ENCODE measurements at places on chromosomes 11 and 22.

GRCh38 chr11:1749395-1750351 lies 722 bp downstream of the IFITM10 start:
- DNase-seq = peak; percentile 73

DNA sequence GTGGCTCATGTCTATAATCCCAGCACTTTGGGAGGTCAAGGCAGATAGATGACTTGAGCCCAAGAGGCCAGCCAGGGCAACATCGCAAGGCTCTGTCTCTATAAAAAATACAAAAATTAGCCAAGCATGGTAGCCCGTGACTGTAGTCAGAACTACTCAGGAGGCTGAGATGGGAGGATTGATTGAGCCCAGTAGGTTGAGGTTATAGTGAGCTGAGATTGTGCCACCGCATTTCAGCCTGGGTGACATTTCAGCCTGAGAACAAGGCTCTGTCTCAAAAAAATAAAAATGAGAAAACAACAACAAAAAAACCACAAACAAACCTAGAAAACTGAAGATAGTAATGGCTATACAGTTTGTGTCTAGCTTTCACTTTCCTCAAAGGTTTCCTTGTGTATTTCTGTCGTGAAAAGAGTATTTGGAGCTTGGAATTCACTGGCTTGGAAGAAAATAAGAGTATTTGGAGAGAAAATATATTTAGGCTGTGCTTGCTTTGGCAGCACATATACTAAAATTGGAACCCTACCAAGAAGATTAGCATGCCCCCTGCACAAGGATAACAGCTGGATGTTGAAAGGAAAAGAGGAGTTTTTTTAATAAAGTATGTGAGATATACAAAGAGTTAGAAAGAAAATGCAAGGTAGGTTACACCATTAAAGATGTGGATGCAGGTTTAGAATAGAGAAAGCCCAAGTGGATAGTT lies 3.9 kb upstream of the BIRC3 start:
- DNase-seq = no peak

DNA sequence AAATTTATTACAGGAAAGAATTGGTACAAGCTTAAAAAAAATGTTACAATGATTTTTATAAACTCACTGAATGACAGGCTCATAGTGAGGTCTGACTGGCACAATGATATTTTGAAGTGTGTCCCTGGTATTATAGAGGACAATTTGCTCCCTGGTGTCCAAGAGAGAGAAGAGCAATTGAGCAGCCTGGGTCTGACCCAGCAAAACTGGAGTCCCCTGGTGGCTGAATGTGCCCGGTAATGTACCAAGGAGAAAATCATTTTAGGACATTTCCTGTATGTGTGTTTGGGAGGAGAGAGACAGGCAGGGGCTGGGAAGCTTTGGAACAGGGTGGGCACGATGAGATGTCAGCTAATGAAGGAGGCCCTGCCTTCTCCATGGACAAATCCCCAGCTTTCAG lies 125.3 kb downstream of the APOL5 start:
- DNase-seq = no peak

DNA sequence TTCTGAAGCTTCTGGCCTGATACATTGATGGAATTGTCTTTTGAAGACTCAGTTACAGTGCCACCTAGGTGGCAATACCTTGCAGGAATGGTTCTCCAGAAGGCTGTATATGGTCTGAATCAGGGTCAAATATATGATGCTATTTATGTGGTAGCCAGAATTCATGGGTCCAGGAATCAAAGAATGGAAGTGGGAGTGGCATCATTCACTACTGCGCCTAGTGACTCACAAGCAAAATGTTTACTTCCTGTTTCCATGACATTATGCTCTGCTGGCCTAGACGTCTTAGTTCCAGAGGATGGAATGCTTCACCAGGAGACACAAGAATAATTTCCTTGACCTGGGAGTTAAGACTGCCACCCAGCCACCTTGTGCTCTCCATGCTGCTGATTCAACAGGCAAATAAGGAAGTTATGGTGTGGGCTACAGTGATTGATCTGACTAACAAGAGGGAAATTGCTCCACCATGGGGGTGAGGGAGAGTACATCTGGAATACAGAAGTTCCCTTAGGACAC lies 491.8 kb downstream of the ETS1 start:
- DNase-seq = peak; percentile 45

DNA sequence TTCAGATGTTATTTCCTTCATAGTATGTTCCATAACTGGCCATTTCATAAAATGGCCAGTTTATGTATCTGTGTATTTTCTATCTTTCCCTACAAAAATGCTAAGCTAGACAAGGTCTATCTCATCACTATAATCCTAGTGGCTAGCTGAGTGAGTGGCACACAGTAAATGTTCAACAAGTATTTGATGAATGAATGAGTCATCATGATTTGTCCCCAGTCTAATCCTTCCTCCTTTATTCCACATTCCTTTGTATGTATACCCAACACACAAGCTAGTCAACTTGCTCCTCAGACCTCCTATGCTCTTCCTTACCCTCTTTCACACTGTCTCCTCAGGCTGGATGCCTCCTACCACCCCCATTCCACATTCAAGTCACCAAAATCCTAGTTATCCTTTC lies 12.5 kb downstream of the APLNR start:
- no peak for DNase-seq

DNA sequence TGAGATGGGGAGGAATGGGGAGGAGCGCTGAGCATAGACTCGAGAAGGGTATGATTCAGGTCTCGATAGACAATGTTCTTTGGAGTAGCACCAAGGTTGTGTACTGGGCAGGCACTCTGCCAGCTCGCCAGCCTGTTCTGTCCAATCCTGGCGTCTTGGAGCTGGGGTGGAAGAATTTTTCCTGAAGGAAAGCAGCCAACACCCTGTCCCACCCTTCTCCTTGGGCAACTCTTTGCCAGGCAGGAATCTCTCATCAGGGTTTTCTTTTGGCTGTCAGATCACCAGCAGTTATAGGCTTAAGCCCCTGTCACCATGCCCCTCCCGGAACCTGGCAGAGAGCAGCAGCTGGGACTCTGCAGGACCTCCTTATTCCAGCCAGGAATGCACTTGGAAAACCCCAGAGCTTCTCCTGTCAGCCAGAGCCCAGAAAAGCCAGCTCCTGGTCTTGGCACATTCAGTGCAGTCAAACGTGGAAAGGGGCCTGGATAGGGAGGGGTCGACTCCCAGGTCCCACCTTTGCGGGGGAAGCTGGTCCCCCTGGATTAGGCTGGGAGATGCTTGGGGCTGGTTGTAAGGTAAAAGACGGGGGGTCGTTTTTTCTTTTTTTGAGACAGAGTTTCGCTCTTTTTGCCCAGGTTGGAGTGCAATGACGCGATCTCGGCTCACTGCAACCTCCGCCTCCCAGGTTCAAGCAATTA lies 14.4 kb upstream of the SPTBN2 start:
- no peak for DNase-seq

GRCh38 chr11:36409152-36409816 lies 100.8 kb downstream of the TRAF6 start:
- no peak for DNase-seq

DNA sequence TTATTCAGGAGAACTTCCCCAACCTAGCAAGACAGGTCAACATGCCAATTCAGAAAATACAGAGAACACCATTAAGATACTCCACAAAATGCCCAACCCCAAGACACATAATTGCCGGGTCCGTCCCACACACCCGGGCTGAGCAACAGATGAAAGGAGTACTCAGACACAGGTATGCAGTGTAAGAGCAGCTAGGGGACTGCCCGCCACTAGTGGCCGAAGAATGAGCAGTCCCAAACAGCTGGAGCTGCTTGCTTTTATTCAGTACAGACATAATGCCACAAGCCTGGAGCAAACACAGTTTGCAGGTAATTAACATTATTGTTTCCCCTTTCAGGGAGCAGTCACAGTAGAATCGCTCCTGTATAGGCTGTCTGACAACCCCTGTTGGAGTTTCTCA lies 364.6 kb downstream of the LUZP2 start:
- DNase-seq = no peak

Data from GM04503 (cell line).